ENCODE measurements at places on chromosomes 2 and 18. TPM values are rescaled to one million over a fixed set of nuclear protein-coding genes. Genes with fewer than 3 reads are reported as not detected.

DNA sequence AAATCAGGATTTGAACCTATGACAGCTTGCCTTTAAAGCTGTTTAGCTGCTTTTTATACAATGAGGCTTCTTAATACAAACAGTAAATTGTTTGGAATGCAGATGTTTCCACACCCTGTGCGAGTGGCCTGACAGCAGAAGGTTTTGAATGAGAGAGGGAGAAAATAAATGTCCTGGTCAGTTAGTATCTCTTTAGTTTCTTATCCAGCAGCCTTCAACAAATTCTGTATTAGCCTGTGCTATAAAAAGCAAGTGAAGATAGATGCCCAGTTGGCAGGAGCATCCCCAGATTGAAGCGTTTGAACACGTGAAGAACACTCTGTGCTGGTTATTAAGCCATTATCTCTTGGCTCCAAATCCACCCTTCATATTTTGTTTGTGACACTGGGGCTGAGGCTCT, 70.6 kb downstream of the CERS6 start:
- no peak for DNase-seq

DNA sequence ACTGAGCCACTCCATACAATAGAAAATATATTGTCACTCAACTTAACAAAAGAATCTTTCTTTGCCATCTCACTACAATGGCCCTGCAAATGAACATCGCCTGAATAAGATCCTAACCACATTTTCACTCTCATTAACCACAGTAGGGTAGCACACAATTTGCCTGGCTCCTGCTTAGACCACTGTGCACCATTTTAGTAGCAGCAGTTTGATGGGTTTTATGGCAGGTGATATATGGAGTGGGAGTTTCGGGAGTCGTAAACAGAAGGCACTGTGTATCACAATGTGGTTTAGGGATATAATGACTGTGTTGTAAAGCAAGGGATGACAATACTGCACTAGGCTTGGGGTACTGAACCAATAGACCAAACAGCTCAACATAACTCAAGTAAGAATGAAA, 617.4 kb downstream of the BCL11A start:
- no peak for DNase-seq

GRCh38 chr2:181810823-181811695, 80.5 kb upstream of the ITPRID2 start:
- peak; percentile 84 for DNase-seq

DNA sequence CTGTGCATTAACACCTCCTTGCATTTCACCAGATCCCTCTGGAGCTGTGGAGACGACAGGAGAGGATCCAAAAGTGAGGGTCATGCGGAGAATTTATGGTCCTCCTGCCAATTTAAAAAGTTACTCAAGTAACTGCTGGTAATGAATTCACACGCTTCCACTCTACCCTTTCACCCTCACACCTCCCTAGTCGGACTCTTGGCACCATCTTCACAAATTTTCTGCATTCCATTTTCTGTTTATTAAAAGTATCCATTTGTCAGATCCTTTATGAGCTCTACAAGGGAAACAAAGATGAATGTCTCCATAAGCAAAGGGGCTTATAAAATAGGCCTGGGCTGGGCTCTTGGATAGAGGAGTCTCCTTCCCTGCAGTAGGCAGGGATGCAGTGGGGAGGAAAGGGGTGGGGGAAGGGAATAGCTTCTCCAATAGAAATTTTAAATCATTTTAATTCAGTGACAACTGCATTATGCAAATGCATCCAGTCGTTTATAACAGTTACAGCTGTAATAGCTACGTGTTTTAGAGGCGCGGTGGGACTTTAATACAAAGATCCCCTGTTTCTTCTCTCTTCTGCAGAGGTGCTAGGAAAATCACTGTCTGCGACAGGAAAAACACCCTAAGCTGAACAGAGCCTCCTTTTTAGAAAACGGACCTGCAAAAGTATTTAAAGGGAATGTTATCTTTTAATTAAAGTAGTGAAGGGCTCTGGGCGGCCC, 132.2 kb downstream of the EPHA4 start:
- no peak for DNase-seq

DNA sequence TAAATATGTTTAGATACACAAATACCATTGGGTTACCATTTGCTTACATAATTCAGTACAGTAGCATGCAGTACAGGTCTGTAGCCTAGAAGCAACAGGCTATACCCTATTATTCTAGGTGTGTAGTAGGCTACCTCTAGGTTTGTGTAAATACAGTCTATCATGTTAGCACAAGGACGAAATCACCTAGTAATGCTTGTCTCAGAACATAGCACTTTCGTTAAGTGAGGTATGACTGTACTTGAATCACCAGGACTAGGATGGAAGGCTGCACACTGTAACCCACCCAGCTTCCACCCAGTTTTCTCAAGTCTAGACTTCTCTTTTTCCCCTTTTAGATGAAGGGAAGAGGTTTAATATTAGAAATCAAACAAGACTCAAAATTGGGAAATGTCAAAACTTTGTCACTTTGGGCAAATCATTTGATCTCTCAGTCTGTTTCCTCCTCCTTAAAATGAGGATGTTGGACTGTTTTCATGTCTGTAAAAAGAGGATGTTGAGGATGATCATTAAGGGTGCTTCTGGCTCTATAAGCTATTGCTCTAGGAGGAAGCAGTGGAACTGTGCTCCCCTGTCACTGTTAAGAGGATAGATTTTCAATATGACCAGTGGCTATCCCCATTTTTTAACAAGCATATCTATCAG, 3.7 kb upstream of the SOCS6 start:
- no peak for DNase-seq

DNA sequence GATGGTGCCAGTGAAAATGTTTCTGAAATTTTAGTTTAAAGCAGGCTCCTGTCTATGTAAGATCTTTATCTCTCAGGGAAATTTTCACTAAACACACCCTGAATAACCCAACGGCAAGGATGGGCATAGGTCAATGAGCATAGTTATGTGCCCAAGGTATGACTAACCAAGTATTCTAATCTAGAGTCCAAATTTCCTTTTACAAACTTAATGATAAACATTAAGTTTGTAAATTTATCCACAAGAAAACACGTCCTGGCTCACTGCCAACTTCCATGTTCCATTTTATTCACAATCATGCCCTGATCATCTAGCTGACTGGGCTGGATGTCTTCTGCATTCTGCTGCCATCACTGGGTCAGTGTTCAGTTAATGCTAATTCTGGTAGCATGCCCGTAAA, 151.2 kb downstream of the SRBD1 start:
- DNase-seq: no peak

The UPP2 gene
- not detected for total RNA-seq

The USP37 gene
- total RNA-seq: 6.8 TPM

DNA sequence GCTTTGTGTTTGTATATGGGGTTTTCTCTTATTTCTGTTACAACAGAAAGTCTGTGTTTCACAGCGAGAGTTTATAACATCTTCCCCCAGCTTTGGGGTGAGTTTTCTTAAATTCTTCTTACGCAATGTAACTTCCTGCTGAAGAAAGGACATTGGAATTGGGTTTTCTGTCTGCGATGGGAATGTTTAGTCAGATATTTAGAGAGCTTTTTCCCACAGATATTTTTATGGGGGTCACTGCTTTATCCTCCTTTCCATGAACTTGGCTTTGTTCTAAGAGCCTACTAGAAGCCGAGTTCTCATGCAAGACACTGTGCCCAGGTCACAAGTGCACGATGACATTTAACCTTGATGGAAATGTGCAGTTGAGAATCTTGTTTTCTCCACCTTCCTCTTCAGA, 22.1 kb downstream of the B3GNT2 start:
- peak; percentile 48 for DNase-seq

DNA sequence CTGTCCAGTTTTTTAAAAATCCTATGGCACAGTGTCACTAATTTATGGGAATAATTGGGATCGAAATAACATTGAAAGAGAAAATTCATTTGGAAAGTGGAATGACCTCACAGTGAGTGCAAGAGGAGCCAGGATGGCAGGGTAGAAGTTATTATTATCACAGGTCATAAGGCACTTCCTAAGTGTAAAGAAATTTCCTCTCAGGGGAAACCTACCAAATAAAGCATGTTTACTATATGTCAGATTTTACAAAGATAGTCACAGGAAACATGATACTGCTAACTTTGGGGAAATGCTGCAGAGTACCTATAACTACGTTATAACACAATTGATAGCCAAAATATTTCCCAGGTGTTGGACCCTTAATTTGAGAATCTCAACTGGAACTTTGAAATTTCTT, 226.3 kb upstream of the SMAD7 start:
- no peak for DNase-seq

GRCh38 chr2:25062511-25062917, 20.6 kb downstream of the EFR3B start:
- no peak for DNase-seq

The YES1 gene
- 26.8 TPM for total RNA-seq

The IL36B gene
- not detected for total RNA-seq

The KCNG3 gene
- total RNA-seq: not detected

DNA sequence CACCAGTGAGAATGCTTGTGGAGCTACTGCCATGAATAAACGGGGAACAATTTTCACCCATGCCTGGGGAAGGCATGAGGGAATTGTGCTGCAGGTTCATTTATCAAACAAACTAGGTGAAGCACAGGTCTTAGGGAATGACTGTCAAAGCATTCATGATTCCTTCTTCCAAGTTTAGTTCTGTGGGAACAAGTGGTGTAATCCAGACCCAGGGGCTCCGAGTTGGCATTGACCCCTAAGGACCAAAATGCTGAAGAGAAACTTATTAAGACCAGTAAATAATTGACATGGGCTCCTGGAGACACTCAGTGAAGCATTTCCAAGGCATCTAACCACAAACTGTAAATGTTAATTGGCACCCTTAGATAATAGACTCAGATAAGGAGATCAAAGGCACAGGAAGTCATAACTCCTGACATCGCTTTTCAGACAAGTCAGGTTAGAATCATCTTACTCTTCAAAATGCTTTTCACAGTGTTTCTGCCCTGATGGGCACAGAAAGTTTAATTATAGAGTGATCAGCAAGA, 96.9 kb downstream of the SPP2 start:
- DNase-seq: no peak

The TXNDC2 gene
- 0.34 TPM for total RNA-seq

The IL36RN gene
- total RNA-seq: not detected

DNA sequence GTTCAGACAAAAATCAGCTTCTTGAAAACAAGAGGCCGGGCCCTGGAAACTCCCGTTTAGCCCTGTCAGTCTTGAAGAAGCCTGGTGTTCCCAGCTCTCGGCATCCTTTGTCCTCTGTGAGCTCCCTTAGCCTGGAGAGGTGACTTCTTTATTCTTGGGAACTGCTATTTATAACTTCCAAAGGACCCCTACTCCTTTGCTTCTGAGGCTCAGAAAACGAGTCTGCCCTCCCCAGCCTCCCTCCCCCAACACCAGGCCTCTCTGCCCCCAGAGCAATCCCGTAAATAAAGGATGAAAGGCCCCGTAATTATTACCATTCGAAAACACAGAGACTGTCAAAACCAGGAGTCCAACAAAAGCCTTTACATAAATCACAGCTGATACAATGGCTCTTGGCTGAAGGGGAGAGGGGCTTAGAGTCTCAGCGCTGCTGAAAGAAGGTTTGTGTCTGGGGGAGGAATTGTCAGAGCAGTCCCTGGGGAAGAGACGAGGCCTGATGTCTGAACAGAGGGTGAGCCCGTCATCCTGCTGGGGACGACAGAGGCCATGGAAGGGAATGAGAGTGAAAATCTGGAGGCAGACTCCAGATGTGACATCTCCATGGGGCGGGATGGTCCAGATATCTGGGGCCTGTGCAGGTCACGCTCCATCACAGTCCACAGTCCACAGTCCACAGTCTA, 283.0 kb downstream of the MYCN start:
- no peak for DNase-seq

The ARHGEF4 gene
- 0.94 TPM for total RNA-seq

DNA sequence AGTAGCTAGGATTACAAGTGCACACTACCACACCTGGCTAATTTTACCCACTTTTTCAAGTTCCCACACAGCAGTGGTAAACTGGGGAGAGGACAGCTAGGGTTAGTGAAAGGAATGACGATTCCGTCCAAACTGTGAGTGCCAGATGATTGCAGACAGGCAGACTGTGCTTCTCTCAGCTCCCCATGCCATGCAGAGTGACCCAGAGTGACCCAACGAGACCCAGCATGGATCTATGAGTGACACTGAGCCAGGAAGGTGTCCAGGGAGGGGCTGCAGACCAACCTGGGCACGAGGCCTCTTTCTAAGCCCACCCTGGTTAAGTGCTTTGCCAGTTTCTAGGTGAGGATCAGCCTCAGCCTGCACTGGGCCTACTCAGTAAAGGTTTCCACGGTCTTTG, 7.7 kb upstream of the KLF11 start:
- no peak for DNase-seq

DNA sequence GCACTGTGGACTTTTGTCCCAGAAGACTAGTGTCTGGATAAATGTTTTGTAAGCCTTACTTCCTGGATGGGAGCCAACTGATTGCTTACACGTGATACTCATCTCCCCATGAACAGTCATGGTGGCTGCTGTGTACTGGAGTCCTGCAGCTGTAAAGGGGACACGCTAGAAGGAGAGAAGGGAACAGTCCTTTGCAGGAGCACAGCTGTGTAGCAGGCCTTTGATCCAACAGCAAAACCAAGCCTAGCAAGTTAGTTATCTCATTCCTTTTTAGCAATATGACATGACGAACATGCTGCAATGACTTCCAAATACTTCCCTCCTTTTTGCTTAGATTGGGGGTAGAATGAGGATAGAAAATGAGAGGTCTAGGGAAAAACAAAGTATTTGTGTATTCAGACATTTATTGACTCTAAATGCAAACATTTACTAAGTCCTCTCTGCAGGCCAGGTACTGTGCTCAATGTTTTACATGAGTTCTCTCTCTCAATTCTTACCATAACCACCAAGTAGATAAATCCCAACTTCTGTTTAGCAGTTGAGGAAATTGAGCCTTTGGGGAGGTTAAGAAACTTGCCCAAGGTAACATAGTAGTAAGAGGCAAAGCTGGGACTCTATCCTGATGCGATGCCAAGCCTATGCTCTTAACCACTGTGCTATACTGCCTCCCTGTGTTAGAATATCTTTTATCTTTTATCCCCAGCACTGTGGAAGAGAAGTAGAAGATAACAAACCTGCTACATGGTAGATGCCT, 55.4 kb upstream of the CD28 start:
- DNase-seq: peak; percentile 40

The C2orf81 gene
- total RNA-seq: 1.2 TPM

The POTEC gene
- not detected for total RNA-seq

The UGT1A10 gene
- not detected for total RNA-seq

DNA sequence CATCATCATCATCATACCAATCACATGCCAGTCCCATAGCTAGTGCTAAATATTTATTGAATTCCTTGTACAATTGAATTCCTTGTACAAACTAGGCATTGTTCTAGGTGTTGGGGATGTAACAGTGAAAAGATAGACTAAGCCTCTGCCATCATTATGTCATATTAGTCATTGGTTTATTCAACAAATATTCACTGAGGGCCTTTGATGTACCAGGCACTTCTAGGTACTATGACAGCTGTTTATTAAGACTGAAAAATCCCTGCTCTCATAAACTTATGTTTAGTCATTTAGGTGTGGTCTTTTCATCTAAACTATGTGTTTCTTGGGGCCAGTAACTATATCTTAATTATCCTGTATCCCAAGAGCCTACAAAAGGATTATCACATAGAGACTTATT, 412.3 kb upstream of the ETAA1 start:
- no peak for DNase-seq

All from HFFc6 (cell line).